ENCODE measurements at places on chromosomes 2 and 18.

DNA sequence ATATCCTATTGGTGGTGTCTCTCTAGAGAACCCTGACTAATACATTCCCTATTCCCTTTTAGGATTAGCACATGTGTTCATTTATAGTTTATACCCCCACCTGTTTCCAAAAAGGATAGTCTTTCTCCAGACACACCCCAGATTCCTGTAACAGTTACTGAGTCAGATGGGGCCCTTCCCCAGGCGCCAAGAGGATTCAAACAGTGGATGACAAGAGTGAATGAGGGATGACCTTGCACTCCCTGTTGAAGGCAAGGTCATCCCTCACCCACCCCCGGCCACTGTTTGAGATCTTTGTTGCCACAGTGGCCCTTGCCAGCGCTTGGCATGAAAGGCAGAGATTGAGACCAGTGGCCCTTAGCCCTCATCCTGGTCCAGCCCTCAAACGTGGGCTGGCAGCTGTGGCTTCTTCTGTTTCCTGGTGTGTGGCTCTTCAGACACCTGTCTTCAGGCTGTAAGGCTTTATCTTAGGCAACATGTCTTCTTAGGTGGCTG lies 15.3 kb upstream of the REEP1 start:
- no peak for DNase-seq

DNA sequence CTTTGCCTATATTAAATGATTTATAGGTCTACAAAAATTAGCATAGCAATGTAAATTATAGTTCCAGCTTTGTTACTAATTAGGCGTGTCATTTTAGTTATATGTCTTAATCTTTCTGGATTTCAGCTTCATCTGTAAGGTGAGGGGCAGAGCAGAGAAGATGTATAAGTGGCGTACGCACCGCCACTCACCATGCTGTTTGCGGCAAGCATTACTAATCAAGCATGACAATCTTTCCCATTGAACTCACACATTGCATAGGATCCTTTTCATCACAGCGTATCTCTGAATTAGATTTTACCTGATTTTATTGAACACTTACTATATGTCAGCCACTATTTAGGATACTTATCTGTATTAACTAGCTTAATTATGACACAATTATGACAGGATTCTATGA lies 183.6 kb upstream of the DLGAP1 start:
- DNase-seq: no peak

DNA sequence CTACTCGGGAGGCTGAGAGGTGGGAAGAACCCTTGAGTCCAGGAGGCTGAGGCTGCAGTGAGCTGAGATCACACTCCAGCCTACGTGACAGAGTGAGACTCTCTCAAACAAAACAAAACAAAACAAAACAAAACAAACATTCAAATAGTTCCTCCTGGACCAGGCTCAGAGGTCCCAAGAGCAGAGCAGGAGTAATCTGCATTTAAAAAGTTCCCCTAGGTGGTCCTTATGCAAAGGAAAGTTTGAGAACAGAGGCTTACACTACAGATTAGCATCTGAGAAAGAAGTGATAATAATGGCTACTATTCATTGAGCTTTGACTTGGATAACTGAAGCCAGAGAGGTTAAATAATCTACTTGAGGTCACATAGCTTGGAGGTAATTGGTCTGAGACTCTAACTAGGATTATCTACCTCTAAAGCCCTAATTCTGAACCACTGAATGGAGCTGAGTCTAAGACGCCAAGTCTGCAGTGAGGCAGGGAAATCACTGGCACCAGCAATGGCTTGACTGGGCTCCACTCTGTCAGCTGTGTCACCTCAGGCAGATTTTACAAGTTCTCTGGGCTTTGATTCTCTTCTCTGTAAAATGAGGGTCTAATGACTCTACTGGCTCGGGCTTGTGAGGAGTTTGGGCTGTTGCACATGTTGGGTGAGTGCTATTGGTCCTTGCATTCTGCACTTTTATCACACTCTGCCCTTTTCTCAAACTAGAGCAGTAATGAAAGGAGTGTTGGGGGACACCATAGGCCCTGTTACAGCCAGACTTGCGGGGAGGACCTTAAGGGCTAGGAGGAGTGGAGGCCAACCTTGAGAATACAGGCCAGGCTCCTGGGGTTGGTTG lies 29.2 kb upstream of the DLX2 start:
- no peak for DNase-seq

GRCh38 chr2:67641312-67642045 lies 244.3 kb downstream of the ETAA1 start:
- DNase-seq: no peak

DNA sequence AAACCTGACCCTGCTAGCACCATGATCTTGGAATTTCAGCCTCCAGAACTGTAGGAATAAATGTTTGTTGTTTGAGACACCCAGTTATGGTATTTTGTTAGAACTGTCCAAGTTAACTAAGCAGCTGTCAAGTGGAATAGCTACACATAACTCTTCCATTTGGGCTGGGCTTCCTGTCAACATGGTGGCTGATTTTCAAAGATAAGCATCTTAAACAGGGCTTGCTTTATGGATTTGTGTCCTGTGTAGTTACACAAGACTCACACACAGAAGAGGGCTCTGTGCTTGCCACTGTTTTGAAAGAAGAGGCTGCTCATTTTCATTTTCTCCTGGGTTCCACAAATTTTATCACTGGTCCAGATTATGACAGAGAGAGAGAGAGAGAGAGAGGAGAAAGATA lies 35.7 kb downstream of the GCG start:
- DNase-seq: no peak

DNA sequence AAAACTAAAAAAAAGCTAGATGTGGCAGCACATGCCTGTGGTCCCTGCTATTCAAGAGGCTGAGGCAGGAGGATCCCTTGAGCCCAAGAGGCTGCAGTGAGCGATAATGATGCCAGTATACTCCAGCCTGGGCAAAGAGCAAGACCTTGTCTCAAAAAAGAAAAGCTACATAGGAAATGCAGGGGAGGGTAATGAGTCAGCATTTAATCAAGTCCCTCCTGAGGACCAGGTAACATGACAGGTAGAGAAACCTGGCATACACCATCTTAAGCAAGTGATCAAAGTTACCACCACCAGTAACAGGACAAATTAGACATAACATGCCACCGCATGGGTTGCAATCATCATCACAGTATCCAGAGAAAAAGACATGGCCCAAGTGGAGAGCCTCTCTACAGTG lies 25.8 kb downstream of the MYO5B start:
- DNase-seq: no peak

DNA sequence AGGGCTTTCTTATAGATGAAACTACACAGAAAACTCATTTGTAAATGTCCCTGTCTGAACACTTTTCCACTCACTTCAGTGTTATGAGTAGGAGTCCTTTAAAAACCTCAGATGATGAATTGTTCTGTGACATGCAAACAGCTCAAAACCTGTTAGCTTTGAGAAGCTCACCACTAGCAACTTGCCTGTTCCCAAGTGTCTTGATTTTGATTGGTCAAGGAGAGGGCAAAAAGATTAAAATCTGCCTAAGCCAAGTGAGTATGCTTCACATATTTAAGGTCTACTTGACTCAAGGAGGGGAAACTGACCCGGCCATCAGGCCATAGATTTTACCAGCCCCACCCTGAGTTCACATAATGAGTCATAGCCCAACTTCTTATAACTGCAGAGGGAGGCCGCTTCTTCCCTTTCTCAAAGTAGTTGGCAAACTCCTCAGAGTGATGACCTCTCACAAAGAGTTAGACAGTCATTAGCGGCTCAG lies 45.2 kb upstream of the MEIS1 start:
- no peak for DNase-seq

DNA sequence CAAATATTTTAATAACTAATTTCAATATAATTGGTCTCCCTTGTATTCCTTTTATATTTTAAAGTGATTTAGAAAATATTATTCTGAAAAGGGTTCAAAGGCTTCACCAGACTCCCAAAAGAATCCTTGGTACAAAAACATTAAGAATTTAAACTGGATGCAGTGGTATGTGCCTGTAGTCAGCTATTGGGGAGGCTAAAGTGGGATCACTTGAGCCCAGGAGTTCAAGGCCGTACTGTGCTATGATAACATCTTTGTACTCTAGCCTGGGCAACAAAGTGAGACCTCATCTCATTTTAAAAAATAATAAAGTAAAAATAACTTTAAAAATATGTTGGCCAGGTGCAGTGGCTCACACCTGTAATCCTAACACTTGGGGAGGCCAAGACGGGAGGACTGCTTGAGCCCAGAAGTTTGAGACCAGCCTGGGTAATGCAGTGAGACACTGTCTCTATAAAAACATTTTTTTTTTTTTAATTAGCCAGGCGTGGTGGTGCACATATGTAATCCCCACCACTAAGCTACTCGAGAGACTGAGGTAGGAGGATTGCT lies 14.7 kb downstream of the NCL start:
- DNase-seq: no peak

GRCh38 chr18:58943896-58944295 lies 79.2 kb downstream of the ZNF532 start:
- no peak for DNase-seq

DNA sequence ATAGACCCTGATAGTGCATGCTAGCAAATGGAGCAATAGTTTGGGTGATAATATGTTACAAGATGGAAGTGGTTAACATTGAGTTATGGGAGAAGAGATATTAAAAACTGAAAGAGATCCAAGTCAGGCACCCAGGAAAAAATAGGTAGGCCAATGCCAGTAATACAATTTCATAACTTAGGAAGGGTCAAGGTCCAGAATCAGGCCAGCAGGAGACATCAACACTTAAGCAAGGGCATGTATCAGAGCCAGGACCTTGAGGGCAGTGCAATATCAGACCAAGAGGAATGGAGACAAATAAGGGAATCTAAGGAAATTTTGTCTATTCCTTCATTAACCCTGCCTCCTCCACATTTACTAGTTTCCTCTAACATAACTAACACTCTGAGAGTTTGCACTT lies 124.1 kb upstream of the NYAP2 start:
- DNase-seq: no peak

DNA sequence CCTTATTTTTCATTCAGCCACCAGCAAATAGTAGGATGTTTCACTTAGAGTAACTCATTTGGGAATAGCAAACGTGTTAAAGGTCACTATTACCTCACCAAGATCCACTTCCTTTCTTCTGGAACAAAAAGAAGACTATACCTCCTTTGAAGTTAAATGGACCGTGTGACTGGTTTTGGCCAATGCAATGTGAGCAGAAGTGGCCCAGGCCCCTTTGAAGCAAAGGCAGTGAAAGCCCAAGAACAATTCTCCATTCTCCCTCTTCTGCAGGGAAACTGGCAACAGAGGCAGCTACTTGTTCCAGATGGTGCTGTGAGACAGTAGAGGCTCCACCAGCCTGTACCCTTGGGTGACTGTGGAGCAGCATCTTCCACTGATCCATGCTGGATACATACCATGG lies 11.3 kb upstream of the MALL start:
- no peak for DNase-seq

DNA sequence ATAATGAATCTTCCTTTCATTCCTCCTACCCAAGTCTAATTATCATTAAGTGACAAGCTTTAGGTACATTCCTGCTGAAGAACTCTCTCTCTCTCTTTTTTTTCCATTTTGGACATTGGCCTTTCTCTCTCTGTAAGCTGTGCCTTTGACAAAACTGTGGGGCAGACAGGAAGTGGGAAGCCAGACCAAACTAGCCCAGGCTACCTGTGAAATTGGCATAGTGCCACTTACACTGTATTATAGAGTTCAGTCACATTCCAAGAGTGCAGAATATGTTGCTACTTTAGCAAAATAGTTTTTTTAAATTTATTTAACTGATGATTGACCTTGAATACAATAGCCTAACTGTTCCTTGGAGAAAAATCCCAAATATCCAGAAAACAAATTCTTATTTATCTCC lies 381.5 kb upstream of the ETAA1 start:
- DNase-seq: no peak

- no peak for DNase-seq
Observed at GRCh38 chr2:204645018-204645773, 99.9 kb downstream of the PARD3B start.

- no peak for DNase-seq
Observed at GRCh38 chr2:102668171-102668570, 48.8 kb downstream of the SLC9A2 start.

DNA sequence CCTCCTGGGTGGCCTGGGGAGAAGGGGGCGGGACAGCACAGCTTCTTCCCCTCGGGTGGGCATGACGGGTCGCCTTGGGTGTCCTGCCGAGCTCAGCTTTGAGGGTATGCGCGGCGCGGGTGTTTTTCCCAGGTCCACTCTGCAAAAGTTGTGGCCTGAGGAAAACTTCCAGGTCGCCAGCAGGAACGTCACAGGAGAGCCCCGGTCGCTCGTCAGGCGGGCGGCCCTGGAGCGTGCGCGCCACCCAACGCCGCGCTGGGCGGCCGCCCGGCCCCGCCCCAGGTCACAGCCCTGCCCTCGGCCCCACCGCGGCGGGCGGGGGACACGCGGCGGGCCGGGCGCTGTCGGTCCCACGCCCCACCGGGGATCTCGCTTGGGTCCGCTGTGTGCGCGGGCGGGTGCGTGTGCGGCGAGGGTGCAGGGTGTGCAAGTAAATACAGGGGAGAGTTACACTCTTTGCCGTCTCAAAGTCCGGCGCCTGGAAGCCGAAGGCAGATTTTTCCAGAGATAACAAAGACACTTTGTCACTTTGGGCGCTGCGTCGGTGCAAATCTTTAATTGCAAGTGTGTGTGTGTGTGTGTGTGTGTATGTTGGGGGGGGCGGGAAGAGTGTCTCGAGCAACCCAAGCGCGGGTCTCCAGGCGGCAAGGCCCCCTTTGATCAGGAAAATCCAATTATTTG lies 616 bp upstream of the SP5 start:
- no peak for DNase-seq

- DNase-seq: peak; percentile 3
Observed at GRCh38 chr2:206084439-206084869, 1.5 kb downstream of the INO80D start.

GRCh38 chr2:110813896-110814295 lies 81.5 kb downstream of the ACOXL start:
- no peak for DNase-seq

DNA sequence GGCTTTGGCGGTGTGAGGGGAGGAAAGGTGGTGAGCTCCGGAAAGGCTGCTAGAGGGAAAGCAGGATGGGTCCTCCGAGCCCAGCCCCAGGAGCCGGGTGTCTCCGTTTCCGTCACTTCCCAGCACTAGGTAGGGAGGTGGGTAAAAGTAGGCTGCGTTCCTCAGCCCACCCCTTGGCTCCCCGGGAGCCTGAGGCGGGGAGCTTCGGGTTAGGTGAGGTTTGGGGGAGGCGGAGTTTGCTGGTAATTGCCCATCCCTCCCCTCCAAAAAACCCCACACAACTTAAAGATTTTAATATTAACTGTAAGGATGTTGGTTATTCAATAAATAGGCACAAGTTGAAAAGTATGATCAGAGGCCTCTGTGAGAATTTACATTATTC lies 552 bp upstream of the ATF2 start:
- DNase-seq: no peak

DNA sequence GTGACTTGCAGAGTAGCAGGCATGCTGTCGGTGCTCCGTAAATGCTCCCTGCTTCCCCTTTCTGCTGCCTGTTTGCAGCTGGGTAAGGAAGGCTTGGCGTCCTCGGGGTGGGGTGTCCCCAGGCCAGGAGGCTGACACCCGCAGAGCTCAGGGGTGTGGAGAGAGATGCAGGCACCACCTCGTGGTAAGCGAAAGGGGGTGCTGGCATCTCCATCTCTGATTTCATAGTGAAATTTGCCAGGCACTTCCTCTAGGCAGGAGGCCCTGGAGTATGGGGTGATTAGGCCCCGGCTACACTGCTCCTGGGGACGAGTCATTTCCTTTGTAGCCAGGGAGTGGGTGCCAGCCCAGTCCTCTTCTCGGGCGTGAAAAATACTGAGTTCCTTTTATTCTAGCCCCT lies 160.4 kb downstream of the KLHL29 start:
- DNase-seq: no peak

All from central memory CD4-positive, alpha-beta T cell (primary cell).